GM03348 (cell line): ENCODE measurements at places on chromosomes 11 and 22.

GRCh38 chr22:31872209-31872608 is 72.1 kb upstream of the YWHAH start:
- no peak for DNase-seq

- DNase-seq: no peak
Observed at GRCh38 chr11:8403310-8403709, 139.6 kb upstream of the LMO1 start.

- DNase-seq: peak; percentile 90
Observed at GRCh38 chr11:119509969-119510401, 87.0 kb upstream of the THY1 start.

DNA sequence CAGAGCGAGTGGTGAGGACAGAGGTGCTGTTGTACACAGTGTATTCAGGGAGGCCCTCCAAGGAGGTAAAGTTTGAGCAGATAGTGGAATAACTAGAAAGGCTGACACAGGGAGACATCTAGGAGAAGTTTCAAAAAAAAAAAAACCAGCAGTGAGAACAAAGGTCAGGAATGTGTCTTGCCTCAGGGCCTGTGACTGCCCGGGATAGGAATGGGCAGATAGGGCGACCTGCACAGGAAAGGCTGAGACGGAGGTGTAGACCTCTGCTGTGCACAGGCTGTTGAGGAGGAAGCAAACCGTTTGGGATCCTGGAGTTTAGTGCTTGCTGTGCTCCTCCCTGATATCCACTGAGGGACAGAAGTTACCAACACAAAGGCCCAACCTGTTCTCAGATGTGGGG is 406.5 kb upstream of the B3GAT1 start:
- DNase-seq: no peak

DNA sequence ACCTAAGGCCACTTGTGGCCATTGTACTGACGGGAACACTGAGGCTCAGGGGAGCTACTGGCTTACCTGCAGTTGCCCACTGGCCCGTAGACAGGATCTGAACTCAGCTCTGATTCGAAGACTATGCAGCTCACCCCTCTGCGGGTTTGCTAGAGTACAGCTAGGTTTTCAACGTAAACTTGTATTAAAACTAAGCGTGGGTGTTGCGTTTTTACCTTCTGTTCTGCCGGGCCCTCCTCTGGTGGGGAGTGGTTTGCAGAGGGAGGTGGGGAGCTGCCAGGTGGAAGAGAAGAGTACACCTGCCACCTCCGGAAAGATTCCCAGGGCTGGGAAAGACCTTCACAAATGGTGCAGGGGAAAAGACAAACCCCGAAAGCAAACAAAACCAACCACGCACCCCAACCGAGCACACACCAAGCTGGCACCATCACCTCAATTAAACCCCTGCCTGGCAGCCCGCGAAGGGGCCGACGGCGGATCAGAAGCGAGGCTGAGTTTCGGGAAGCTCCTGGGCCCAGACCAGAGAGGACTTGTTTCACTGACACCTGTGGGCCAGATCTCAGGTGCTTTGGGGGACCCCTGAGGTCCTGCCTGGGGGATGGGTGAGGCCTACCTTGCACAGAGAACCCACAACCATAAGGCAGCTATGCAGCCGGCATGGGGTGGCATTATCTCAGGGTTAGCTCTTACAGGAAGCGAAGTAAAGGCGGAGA is 37.7 kb downstream of the SHISAL1 start:
- no peak for DNase-seq

GRCh38 chr11:116641561-116642045 is 131.2 kb downstream of the BUD13 start:
- DNase-seq: peak; percentile 62

DNA sequence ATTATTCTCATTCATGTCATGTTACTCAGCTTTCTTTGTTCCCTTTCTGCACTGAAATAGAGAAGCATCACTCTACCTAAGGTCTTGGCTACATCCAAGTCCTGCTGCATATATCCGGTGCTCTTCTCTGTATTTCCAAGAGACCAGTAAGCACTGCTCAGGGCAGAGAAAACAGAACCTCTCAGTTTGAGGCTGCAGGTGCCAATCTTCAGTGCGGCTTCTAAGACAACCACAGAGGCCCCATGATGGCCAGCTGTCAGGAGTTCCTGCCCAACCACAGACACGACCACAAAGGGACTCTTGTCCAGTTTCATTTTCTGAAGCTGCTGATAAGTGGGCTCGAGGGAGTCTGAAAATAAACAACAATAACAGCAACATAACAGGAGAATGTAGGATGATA is 378.4 kb upstream of the PITPNB start:
- no peak for DNase-seq

- DNase-seq: peak; percentile 31
Observed at GRCh38 chr11:94862926-94863880, 95.0 kb downstream of the AMOTL1 start.

GRCh38 chr11:123434262-123434661 is 4.2 kb downstream of the GRAMD1B start:
- peak; percentile 30 for DNase-seq

- DNase-seq: no peak
Observed at GRCh38 chr11:88474655-88475054, 137.1 kb upstream of the CTSC start.

- no peak for DNase-seq
Observed at GRCh38 chr22:44361391-44362126, 48.8 kb upstream of the SHISAL1 start.

GRCh38 chr11:2780850-2781407 is 81.1 kb upstream of the KCNQ1OT1 start:
- DNase-seq: no peak

DNA sequence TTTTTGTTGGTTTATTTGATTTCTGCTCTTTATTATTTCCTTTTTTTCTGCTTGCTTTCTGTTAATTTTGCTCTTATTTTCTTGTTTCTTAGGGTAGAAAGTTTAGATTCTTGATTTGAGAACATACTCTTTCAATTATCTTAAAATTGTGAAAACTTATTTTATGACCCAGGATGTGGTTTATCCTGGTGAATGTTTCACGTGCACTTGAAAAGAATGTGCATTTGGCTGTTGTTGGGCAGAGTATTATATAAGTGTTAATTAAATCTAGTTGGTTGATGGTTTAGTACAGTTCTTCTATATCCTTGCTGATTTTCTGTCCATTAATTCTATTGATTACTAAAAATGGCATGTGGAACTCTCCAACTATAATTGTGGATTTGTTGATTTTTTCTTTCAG is 66.9 kb upstream of the NARS2 start:
- peak; percentile 25 for DNase-seq

DNA sequence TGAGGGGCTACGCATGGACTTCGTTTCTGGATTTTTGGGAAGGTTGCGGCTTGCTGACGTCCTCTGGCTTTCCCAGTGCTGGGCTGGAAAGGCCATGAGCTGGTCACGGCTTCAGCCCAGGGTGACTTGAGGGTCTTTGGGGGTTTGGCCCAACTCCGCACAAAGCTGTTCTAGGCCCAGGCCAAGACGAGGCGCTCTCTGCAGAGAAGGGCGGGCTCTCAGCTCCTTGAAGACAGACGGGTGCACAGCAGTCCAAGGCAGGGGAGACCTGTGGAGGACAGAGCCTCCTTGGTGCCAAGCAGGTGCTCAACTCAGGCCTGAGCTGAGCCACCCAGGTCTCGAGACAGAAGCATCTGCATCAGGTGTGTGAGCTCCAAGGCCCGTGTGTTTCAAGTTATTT is 1003.7 kb downstream of the BRD1 start:
- no peak for DNase-seq

- DNase-seq: no peak
Observed at GRCh38 chr11:102620818-102621561, 4.1 kb downstream of the MMP20 start.

GRCh38 chr22:49257551-49257961 is 570.1 kb downstream of the BRD1 start:
- no peak for DNase-seq

DNA sequence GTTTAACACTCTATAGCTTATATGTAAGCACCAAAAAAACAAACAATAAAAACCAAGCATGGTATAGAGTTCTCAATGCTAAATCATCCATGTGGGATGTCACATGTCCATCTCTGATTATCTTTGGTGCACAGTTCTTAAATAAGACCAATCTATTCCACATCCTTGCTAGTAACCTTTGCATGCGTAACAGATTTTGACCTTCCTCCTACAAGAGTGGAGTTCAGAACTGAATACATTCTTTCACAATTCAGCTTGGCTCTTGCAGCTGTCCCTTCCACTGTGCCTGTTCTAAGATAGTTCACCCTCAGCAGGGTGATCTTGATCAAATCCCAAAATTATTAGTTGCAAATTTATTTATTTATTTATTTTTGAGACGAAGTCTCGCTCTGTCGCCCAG is 21.1 kb downstream of the PRR14L start:
- no peak for DNase-seq

DNA sequence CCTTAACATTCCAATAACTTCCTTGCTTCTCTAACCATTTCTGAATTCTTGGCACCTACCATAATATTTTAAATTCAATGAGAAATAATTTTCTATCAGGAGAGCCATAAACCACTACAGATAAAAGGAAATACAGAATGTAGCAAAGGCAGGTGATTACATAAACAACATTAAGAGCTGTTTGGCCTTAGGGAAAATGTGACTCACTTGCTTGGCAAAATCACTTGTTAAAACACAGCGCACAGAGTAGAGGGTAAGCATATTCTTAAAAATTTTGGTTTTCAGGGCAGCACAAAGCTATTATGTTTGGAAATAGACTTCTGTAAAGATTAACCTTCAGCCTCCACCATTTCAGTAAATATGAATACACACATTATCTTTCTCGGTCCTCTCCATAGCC is 26.4 kb downstream of the IZUMO1R start:
- DNase-seq: no peak

- DNase-seq: no peak
Observed at GRCh38 chr22:49899530-49899929, 18.7 kb downstream of the ALG12 start.

GRCh38 chr11:106280036-106280435 is 202.6 kb downstream of the AASDHPPT start:
- no peak for DNase-seq

DNA sequence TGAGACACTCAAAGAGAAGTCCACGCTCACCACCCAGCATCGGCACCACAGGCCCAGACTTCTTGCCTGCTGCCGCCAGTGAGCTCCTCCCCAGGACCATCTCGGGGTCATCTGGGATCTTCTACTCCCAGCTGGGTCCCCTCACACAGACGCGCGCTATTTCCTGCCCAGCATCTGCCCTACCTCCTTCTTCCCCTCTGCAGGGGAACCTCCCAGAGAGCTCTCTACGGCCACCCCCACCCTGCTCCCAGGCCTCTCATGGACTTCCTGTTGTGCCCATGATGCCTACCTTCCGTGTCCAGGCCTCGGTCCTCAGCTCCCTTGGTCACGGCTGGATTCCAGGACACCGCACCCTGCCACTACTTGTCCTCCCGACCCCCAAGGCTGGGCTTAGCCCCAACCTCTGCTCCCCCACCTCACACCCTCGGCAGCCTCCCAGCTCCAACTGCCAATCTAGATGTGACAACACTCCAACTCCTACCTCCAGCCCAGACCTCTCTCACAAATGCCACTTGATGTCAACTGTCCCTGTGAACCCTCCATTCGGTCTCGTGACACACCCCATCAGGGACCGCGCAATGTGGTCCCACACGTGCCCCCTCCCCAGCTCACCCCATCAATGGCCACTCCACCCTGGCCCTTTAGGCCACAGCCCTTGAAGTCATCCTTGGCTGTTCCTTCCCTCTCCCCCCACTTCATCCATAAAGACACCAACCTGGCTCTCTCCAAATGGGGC is 45.3 kb downstream of the SGSM3 start:
- DNase-seq: no peak

DNA sequence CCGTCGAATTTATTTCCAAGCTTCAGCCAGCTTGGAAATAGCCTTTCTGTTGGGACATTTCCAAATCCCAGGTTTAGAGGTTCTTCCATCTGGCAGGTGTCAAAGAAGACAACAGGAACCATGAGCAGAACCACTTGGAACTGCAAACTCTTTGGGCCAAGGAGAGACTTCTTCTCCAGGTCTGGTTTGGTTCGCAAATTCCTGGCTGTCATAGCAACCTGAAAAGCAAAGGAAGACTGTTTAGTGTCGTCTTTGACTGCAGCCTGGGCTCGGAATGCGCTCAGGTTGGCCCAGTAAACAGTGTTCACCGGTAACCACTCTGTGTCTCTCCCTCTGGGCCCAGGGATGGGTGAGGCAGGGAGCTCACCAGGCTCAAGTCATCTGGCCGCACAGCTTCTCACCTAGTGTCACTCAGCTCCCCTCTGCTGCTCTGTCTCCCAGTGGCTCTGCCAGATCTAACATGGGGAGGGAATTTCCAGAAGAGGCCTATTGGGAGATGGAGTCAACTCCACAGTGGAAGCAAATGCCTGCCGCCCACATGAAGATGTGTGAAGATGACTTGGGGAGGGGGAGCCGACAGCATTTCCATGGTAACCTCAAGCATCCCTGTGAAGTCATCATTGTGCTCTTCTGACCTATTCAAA is 11.9 kb upstream of the CLMP start:
- DNase-seq: no peak

DNA sequence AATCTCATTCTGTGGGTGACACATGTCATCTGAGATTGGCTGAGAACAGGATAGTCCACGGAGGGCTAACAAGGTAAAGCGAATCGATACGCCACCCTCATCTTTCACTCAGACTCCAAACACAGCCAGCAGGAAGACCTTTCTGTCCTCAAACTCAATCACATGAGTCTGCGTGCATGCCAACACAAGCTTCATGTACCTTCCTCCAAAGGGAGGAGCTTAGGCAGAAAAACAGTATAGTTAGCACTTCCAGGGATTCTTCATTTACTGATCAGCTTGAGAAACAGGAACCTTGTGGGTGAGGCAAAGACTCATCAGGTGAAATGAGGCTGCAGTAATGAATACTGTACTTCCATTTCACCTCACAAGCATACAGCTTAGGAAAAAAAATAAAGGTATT is 767.1 kb upstream of the API5 start:
- DNase-seq: no peak

GRCh38 chr11:27678242-27678641 is 22.0 kb downstream of the BDNF start:
- no peak for DNase-seq

- DNase-seq: no peak
Observed at GRCh38 chr11:29389793-29390192, 627.0 kb downstream of the KCNA4 start.

DNA sequence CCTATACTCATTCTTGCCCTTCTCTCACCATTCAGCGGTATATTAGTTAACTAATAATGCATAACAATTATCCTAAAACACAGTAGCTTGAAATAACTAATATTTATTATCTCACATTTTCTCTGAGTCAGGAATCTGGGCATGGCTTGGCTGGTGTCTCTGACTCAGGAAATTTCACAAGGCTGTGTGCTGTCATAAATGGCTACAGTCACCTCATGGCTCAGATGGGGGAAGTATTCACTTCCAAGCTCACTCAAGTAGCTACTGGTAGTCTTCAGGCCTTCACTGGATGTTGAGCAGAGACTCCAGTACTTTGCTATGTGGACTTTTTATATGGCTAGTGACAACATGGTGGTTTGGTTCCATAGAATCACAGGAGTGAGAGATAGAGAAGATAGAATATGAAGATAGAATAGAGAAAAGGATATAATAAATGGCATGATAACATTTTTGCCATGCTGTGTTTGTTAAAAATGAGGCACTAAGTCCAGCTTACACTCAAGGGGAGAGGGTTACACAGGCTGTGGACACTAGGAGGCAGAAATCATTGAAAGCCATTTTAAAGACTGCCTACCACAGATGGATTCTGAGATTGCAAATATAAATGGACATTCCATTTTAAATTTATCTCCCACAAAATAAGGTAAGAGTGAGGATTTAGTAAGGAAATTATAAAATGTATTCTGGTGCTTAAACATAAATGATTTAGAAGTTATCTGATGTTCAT is 997.8 kb upstream of the CHORDC1 start:
- DNase-seq: no peak
